Natural killer cell treated with Interleukin-12 subunit alpha and Interleukin-12 subunit beta and Interleukin-15 and Interleukin-18, amount 100 ng/mL, for 72 hours (primary cell): ENCODE measurements at places on chromosomes 6 and 20. TPM values are rescaled to one million over a fixed set of nuclear protein-coding genes. Genes with fewer than 3 reads are reported as not detected.

DNA sequence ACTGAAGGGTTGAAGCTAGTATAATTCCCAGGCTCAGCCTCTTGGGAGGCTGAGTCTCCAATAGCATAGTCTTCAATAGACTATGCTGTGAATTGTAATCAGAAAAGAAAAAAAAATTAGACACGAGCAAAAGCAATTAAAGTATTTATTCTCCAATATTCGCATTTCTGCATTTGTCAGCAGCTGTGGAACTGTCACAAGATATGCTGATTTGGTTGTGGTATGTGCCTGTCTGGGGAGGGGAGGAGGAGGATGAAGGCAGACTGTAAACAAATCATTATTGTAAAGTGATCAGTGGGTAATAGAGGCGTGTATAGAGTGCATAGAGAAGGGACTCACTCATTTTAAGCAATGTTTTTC is 10.1 kb upstream of the BICRAL start:
- DNase-seq: no peak

Gene SULF2
- 2.1 TPM for total RNA-seq

GRCh38 chr20:15917283-15917682 is 656.0 kb downstream of the KIF16B start:
- no peak for DNase-seq

DNA sequence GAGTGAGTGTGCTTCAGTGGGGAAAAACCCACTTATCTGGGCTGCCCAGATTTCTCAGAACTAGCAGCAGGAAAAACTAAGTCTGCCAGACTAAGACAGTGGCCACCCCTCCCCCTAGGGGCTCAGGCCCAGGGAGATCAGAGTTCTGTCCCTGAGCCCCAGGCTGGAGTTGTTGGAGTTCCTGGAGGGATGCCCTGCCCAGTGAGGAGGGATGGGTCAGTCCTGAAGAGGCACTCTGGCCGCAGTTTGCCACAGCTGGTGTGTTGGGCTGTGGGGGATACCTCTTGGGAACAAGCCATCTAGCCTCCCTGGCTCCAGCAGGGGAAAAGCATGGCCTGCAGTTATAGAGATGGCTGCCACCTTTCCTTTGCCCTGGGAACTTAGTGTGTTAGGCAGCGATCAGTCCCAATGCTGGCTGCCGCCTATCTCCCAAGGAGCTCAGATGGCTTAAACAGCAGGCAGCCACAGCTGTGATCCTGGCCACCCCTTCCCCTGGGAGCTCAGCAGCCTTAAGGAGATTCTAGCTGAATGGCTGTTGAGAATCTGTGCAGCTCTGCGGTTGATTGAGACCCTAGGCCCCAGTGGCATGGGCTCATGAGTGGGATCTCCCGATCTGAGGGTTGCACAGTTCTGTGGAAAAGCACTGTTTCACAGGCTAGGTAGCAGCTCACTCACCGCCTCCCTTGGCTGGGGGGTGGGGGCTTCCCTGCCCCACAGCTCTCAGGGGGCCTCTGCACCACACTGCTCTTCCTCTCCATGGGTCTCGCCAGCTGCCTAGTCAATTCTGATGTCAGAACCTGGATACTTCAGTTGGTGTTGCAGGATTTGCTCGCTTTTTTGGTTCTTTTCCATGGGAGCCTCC is 13.2 kb downstream of the SIRPG start:
- no peak for DNase-seq

DNA sequence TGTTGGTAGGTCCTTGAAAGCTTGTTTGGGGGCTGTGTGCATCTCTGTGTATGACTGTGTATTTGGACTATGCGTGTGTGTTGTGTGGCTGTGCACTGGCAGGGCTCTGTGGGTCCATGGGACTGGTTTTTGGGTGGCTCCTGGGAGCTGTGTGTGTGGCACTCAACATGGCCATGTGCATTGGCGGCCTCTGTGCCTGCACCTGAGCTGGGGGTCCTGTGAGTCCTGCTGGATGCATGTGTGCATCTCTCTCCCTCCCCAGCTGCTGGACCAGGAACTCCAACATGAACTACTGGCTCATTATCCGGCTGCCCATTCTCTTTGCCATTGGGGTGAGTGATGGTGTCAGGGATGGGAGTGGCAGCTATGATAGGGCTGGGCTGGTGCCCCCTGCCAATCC is 30.1 kb downstream of the GLP1R start:
- no peak for DNase-seq

- DNase-seq: no peak
Measured at GRCh38 chr6:118319416-118319815, 228.7 kb upstream of the PLN start.

- DNase-seq: no peak
Measured at GRCh38 chr6:35919085-35919826, 1.6 kb downstream of the SRPK1 start.

DNA sequence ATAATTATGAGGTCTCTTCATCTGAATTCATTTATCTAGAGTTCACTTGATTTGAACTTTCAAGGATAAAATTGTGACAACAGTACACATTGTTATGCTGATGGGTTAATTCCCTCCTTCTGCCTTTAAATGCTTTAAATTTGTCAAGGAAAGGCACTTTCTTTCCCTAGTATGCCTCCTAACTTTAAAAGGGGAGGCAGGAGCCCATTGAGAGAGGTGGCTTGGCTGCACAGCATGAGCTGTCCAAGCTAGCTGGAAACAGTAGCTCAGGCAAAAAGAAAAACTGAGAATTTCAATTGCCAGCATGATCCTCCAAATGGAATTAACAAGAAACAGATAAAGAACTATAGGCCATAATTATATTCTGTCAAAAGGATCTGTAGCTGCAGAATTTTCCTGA is 243.3 kb upstream of the GRIK2 start:
- DNase-seq: no peak

Gene C20orf144
- 0.81 TPM for total RNA-seq

DNA sequence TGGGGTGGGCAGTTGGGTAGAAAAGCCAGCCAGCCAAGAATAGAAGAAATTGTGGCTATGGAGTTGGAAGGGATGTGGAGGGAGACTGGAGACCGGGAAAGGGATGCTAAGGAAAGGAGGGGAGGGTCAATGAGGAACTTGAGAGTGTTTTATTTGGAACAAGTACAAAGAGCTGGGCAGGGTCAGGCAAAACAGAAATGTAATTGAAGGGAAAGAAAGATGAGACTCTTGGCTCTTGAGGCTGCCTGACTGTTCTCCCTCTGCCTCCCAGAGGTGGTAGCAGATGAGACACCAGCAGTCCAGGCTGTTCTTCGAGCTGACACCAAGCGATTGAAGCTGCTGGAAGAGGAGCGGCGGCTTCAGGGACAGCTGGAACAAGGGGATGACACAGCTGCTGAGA is 12.7 kb downstream of the ABCF1 start:
- DNase-seq: no peak

- no peak for DNase-seq
Measured at GRCh38 chr6:163768905-163769304, 354.4 kb downstream of the QKI start.

Gene RNGTT
- total RNA-seq: 36.4 TPM

DNA sequence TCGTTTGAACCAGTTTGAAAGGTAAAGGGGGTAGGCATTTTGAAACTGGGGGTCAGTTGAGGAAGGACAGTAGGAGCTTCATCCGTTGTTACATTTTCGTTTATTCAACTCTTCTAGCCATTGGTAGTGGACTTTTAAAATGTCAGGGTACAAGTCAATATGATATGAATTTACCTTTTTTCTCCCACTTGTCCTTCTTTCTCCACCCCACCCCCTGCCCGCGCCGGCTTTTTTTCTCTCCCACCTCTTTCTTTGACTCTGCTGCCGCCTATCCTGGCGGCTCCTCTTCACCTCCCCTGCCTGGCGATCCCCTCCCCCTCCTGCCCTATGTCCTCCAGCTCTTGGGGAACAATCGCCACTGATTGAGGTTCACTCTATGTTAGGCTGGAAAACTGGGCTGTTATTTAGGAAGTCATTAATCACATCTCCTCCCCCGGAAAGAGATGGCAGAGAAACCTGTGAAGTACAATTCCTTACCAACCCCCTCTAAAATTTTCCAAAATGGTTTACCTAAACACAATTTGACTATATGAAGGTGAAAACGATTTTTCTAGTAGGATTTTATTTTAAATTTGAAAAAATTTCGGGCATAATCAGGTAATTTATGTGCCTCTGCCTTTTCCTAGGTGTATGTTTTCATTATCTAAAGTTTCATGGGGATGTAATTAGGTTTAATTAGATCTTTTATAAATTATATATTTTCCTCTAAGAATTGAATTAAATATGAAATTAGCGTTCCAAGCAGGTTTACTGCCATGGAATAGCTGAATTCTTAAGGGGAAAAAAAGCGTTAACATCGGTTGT is 778 bp upstream of the LIN28B start:
- no peak for DNase-seq

DNA sequence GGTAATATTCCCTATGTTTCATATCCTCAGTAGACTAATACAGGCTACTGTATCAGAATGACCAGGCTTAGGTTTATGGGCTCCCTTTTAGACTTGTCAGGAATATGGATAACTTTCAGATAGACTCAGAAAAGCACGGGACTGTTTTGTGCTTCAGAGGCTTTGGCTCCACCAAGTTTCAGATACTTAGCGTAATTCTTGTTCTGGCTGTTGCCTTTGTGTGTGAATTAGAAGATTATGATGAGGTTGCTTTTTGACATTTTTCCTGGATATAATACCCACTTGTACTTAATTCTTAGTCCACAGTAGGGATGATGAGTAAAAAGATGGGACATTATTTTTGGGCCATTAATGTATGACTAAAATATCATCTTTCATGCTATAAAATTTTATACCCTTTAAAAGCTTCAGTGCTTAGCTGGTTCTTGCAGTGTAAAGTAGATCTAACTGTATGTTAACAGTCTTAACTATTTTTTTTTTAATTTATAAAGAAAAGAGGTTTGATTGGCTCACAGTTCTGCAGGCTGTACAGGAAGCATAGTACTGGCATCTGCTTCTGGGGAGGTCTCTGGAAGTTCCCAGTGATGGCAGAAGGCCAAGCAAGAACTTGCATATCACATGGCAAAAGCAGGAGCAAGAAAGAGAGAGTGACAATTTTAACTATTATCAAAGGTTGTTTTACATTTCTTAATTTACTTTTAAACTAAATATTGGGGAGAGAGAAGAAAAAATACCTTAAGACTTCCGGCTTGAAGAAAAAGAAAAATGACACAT is 120.7 kb downstream of the ZFAND3 start:
- DNase-seq: no peak

- no peak for DNase-seq
Measured at GRCh38 chr6:130240232-130240631, 17.5 kb upstream of the SAMD3 start.

- no peak for DNase-seq
Measured at GRCh38 chr6:37205175-37205996, 35.4 kb downstream of the PIM1 start.

- no peak for DNase-seq
Measured at GRCh38 chr6:95690328-95690727, 113.0 kb downstream of the MANEA start.

Gene MLIP
- not detected for total RNA-seq

GRCh38 chr6:96844530-96844929 is 7.3 kb upstream of the GPR63 start:
- DNase-seq: no peak

Gene BPI
- total RNA-seq: not detected

Gene PRSS35
- not detected for total RNA-seq

- DNase-seq: no peak
Measured at GRCh38 chr6:39646751-39647420, 78.3 kb downstream of the KIF6 start.
